NCI-H2227 treated with DMSO at 0.1 percent for 48 hours (cell line): ENCODE measurements at places on chromosomes 16 and 17.

DNA sequence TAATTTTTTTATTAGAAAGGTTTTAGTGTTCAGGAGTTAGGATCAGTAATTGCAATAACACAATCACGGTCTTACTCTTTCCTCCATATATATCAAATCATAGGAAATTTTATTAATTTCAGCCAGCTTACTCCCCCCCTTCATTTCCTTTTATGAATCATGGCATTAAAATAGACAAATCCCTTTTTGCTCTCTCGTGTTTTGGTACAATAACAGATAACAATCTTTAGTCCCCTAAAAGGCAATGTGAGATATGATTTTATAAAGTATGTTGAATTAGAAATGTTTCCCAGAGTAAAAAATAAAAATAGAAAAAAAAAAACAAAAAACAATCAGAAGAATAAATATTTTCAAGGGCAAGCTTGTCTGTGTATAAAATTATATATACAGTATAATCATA is 42.6 kb upstream of the RHOT1 start:
- no peak for DNase-seq

DNA sequence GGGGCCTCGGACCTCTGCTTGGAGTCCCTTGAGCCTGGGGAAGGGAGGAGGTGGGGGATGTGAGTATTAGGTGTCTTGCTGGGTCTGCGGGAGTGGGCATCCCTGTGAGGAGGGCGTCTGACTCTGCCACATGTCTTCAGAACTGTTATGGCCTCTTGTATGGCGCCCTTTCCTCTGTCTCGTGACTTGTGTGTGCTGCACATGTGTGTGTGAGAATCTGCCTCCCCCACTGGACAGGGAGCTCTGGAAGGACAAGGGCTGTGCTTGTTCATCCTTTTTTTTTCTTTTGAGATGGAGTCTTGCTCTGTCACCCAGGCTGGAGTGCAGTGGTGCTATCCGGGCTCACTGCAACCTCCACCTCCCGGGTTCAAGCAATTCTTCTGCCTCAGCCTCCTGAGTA is 33.4 kb downstream of the ARHGAP23 start:
- no peak for DNase-seq

DNA sequence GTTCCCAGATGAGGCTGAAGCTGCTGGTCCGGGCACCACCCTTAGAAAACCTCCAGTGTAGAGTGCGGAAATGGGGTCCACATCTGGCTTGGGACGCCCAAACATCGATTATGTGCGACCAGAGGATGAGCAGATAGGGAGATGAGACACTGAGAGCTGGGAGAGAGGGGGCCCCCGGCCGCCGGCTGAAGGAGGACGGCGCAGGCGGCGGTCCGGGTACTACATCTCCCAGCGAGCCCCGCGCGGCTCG is 182 bp upstream of the SPECC1 start:
- DNase-seq: no peak

GRCh38 chr16:58678716-58679115 is 5.9 kb downstream of the SLC38A7 start:
- DNase-seq: no peak

GRCh38 chr17:67054011-67054591 is 9.7 kb downstream of the CACNG1 start:
- no peak for DNase-seq

DNA sequence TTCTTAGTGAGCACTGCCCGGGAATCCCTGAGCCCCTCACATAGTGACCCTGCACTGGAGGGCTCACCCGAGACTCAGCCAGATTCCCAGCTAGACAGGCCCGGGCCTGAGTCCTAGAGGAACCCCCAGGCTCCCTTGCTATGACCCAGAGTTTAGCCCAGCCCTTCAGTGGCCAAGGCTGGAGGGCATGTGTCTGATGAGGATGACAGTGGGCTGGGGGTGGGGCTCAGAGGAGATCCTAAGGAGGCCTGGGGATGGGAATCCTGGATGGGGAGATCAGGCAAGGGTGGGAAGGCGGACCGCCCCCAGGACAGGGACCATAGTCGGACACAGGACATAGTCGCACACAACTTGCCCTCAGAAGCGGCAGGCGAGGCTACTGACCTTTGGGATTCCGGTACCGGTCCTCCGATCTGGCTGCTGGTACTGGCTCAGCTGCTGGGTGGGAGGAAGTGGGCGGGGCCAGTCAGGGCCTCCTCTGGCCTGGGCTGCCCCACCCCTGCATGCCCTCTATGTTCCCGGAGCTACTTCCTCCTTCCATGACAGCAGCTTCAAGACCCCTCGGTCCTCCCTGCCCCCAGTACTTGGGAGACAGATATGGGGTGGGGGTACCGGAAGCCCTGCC is 1.1 kb downstream of the CD79B start:
- no peak for DNase-seq
